Left renal pelvis (tissue), 4 donors: ENCODE measurements at places on chromosomes 12 and 14. TPM values are rescaled to one million over a fixed set of nuclear protein-coding genes. Genes with fewer than 3 reads are reported as not detected.

DNA sequence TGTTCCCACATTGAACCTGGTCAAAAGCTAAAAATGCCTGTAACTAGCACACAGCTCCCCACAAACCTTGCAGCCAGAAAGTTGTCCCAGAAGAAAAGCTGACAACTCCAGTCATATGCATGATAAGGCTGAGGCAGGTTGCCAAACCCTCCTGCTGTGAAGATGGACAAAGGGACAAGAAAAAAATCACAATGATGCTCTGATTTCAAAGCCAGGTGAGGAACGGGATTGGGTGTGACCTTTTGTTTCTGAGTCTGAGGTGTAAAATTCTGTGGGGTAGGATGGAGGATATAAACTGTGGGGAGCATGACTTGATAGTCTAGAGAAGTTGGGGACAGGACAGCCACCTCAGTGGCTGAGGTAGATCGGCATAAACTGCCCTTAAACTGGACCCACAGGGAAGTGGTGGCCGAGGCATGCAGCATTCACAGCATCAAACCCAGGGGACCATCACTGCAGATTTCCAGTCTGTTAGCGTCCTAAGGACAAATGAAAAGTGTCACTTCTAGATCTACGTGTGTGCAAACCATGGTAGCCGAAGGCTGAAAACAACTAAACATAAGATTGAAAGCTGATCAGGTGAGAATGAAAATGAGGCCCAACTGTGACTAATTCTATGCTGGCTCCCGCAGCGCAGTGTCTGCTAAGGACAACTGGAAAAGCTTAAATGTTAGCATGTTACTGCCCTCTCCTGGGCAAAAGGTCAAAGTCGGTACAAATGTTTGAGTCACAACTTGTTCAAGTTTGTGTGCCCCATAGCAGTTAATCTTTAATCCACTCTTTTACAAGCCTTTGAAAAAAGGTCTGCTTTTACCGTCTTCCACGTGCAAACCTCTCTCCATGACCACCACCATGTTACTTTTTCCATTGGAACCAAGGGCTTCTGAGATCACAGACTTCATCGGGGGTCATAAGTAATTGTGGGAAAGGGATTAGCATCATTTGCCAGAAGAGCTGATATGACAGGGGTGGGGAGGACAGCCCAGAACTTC lies 39.8 kb downstream of the GRIN2B start:
- DNase-seq, result peak; percentile 52

DNA sequence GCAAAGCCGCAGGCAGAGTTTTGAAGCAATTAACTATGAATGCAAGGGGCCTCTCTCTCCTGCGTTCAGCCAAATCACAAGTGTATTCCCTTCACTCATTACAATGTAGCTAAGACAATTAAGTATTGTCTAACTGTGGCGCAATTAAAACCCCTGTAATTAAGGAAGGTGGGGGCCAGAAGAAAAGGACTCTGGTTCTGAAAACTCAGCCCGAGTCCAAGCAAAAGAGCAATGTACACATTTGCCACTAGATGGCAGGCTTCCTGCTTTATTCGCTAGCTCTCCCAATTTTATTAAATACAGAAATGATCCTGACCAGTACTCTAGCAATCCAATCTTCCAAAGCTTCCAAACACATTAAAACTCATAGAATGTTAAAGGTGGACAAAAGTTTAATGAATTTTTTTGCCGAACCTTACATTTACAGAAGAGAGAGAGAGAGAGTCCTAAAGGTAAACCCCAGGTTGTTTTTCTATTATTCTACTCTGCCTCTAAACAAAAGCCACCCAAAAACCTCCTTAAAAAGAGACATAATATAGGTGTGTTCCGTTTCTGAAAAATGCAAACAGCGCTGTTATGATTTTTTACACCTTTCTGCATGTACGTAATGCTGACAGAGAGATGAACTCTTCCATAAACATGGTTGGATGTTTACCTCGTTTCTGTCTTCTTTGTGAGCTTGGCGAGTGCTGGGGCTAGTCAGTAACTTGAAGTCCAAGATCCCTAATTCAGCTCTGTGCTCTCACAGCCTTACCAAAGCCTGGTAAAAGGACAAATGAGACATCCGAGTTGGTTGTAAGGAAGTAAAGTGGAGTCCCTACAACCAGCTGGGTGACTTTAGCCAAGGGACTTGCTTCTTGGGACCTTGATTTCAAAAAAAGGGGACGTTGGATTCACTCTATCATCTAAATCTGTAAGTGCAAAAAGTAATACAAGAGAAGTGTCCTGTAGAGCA lies 50.9 kb upstream of the VASH1 start:
- DNase-seq, result peak; percentile 31

DNA sequence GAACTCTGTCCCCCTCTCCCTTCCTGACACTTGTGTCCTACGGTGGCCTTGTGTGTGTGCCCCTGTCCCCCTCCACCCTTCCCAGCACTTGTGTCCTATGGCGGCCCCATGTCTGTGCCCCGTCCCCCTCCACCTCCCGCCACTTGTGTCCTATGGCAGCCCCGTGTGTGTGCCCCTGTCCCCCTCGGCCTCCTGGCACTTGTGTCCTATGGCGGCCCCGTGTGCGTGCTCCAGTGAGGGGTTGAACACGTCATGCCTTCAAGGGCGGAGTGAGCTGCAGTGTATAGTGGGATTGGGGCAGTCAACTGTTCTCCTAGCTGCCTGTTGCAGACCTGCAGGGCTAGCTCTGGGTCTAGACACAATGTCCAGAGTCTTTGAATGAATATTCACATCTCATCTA lies 108.7 kb downstream of the GLT1D1 start:
- no peak for DNase-seq

Gene PLBD1
- polyA plus RNA-seq, result 50.5 TPM

GRCh38 chr14:29310757-29311156 lies 544.2 kb downstream of the FOXG1 start:
- DNase-seq, result no peak

DNA sequence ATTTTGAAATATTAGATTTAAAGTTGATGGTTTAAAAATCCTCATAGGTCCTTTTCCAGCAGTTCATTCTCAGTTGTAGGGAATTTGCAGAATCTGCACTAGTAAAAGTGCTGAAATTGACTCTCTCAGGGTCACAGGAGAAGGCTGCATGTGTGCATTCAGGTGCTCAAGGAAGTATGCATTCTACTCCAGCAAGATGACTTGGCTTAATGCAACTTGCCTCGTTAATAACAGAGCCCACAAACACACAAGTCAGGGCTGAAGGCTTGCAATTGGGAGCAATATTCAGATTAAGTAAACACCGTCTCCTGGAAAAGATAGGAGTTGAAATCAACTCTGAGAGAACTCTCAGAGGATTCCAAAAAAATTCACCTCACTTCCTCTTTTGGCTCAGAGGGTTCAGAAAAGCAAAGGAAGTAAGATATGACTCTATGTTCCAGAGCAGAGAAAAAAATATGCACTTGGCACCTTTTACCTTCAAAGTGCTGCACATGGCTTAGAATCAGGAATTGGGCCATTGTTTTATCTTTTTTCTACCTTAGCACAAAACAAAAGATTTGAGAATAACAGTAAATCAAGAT lies 406.3 kb upstream of the DCN start:
- DNase-seq, result no peak

GRCh38 chr12:57722716-57723629 lies 15.6 kb downstream of the AGAP2 start:
- no peak for DNase-seq

DNA sequence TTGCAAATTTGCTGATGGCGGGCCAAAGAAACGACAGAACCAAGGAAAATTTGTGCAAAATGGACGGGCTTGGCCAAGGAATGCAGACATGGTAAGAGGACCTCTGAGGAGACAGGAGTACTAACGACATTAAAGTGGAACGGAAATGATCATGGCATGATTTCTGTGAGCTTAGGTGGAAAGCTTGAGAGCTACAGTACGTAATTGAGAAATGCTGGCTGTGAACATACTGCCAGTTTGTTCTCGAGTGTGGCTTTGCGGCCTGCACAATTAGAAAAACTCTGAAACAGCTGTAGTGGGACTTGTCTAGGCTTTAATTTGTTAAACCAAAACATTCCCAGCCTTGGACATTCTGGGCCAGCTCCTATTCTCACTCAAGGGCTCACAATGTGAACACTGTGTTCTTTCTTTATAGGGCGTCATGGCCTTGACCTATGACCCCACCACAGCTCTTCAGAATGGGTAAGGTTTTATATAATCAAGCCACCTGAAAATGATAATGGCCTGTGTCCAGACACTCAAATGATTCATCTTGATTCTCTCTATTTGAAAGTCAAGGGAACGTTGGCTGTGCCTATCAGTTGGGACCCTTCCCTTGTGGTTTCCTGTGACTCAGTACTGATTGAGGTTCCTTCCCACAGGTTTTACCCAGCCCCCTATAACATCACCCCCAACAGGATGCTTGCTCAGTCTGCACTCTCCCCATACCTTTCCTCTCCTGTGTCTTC lies 48.5 kb downstream of the BAZ2A start:
- no peak for DNase-seq

Gene RNASE7
- polyA plus RNA-seq, result 0.54 TPM

DNA sequence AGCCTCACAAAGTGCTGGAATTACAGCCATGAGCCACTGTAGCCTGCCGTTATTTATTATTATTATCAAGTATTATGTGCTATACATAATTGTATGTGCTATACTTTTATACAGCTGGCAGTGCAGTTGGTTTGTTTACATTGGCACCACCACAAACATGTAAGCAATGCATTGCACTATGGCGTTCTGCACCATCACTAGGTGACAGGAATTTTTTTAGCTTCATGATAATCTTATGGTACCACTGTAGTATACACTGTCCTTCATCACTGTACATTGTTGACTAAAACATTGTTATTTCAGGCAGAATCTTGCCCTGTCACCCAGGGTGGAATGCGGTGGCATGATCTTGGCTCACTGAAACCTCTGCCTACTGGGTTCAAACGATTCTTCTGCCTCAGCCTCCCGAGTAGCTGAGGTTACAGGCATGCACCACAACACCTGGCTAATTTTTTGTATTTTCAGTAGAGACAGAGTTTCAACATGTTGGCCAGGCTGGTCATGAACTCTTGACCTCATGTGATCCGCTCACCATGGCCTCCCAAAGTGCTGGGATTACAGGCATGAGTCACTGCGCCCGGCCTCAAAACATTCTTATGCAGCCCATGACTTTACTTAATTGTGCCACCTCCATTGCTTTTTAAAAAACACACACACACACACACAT lies 17.1 kb downstream of the MRPL42 start:
- no peak for DNase-seq

DNA sequence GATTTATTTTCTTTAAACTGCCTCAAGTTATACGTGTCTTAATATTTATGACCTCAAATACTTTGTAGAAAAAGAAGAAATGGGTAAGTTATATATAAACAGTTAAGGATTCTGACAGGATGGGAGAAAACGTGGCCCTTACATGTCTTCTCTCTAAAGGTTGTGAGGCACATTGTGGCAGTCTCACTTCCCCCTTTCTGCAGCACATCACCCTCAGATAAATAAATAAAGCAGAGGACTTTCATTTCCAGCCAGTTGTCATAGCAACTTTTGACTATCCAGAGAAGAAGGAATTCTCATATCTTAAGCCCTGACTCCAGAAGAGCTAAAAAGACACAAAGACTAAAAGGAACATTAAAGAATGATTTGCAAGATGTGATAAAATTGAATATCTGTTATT lies 28.8 kb upstream of the CEP83 start:
- DNase-seq, result no peak

DNA sequence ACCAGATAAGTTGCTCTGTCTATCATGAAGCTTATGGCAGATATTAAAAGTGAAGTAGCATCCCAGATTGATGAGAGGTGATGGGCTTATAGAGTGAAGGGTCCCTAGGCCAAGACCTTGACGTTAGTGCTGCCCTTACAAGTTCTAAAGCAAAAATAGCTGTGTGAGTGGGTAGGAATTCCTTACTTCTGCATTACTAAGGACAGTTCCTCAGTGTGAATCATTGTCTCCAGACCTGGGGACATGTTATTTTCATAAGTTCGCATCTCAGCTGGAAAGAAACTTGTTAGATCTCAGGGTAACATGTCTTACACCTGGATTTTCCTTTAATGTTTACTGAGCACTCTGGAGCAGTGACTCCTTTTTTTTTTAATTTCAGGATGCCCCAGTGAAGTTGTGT lies 28.7 kb downstream of the MAPKAPK5 start:
- DNase-seq, result no peak

DNA sequence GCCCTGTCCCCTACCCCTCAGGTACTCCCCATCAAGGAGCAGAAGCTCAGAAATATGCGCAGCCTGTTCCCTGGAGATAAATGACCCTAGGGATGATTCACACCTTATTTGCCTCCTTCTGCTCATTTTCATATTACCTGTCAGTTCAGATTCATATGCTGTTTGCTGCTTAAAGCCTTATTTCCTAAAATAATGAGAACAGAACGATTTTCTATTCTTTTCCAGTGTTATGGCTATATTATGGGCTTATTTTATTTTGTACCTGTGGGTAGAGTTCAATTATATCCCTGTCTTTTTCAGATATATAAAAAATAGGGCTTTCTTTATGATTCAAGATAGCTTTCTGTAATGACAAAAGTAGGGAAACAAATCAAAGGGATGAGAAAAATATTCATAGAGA lies 224.8 kb downstream of the RPAP3 start:
- no peak for DNase-seq

DNA sequence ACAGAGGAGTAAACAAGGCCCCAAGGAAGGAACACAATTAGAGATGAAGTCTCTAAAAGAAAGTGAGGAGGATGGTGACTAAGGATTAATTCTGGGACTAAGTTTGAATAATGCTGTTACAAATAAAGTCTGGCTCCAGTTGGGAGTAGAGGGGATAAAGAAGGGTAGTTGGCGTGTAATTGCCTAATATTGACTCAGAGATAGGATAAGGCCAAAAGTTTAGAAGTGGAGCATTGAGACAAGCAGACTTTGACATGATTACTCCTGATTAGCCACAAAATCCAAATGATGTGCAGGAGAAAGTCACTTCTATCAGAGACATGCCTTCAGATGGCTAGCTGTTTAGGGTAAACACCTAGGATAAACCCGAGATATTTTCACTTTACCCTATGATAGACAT lies 108.4 kb downstream of the PLCZ1 start:
- DNase-seq, result no peak

- DNase-seq, result no peak
Observed at GRCh38 chr14:31965735-31966598, 111.1 kb upstream of the ARHGAP5 start.

GRCh38 chr12:93852173-93852591 lies 175.0 kb downstream of the CRADD start:
- no peak for DNase-seq

Gene PRICKLE1
- polyA plus RNA-seq, result 49.1 TPM

Gene LGALS3
- polyA plus RNA-seq, result 66.4 TPM

Gene RNASE1
- 154 TPM for polyA plus RNA-seq

DNA sequence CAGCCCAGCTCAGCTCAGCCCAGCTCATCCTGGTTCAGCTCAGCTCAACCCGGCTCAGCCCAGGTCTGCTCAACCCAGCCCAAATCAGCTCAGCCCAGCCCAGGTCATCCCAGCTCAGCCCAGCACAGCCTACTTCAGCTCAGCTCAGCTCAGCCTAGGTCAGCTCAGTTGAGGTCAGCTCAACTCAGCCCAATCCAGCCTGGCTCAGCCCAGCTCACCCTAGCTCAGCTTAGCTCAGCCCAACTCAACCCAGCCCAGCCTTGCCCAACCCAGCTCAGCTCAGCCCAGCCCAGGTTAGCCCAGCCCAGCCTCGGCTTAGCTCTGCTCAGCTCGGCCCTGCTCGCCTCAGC lies 332.3 kb downstream of the TMEM121 start:
- no peak for DNase-seq

- DNase-seq, result no peak
Observed at GRCh38 chr14:76168531-76168930, 16.8 kb downstream of the GPATCH2L start.

Gene GPR68
- polyA plus RNA-seq, result 3.2 TPM

GRCh38 chr12:131895640-131896079 lies 1.2 kb downstream of the ULK1 start:
- DNase-seq, result no peak
